Thoracic aorta endothelial cell (primary cell): ENCODE measurements at places on chromosomes 2 and 18. TPM values are rescaled to one million over a fixed set of nuclear protein-coding genes. Genes with fewer than 3 reads are reported as not detected.

The FAM110C gene
- total RNA-seq = not detected in 2 replicates

The KIAA2012 gene
- total RNA-seq = not detected in 2 replicates

The LRRTM1 gene
- not detected in 2 replicates for total RNA-seq

The ANKZF1 gene
- total RNA-seq = 29.2 and 29.9 TPM in 2 replicates

The ITPRIPL1 gene
- total RNA-seq = 1.6 and 3.7 TPM in 2 replicates
